ENCODE measurements at places on chromosomes 7 and 10.

- no peak for DNase-seq
Observed at GRCh38 chr7:35784332-35784731, 16.5 kb upstream of the SEPTIN7 start.

- DNase-seq, result no peak
Observed at GRCh38 chr10:124477614-124478363, 16.2 kb downstream of the LHPP start.

DNA sequence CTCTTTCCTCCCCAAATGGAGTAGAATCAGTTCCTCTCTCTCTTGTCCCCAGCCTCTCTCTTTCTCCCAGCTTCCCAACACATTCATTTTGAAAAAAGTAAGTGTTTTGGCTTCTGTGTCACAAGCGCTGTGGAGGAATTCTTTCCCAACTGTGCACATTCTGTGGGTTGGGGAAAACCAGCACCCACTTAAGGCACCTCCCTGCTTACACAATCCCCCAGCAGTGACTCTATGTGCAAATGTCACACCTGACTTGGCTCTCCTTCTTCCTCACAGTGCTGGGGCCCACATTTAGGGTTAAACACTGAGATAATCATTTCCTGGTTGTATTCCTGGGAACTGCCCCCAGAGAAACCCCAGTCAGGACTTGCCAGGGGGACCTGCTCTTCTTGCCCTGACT lies 358.1 kb upstream of the ZNF32 start:
- no peak for DNase-seq

DNA sequence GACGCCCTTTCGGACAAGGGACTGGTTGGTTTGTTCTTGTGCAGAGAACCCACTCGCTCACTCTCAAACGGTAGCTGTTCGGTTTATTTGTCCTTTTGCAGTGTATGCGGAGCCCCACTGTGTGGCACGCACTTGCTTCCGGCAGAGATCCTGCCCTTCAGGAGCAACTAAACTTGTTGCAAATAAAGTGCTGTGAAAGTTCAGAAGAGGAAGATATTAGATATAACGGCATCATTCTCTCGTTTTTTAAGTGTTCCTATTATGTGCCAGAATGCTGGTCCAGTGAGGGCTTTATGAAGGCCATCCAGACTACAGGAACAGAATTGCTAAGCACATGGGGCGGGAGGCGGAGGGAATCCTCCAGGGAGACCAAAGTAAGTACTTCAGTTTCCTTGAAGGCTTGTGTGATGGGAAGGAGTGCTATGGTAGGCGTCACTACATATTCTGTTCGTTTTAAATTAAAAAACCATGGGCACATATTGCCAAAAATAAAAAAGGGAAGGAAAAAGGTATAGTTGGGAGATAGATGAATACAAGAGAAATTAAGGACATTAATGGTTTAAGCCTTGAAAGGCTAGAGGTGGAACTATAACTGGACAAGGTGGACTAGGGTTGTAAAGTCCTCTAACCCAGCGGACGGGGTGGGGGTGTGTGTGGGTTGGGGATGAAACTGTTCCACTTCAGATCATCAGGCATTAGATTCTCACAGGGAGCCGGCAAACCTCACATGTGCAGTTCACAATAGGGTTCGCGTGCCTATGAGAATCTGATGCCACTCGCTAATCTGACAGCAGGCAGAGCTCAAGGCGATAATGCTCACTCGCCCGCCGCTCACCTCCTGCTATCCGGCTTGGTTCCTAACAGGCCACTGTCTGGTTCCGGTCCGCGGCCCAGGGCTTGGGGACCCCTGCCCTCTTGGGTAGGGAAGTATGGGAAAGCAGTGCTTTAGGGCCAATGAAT lies 704 bp upstream of the ERLIN1 start:
- DNase-seq, result peak; percentile 43

Measured in stimulated activated CD4-positive, alpha-beta T cell treated with anti-CD3 and anti-CD28 coated beads, Interleukin-2, amount 100 ng/mL, for 24 hours (primary cell).